AG09309 (cell line): ENCODE measurements at places on chromosomes 16 and 17.

DNA sequence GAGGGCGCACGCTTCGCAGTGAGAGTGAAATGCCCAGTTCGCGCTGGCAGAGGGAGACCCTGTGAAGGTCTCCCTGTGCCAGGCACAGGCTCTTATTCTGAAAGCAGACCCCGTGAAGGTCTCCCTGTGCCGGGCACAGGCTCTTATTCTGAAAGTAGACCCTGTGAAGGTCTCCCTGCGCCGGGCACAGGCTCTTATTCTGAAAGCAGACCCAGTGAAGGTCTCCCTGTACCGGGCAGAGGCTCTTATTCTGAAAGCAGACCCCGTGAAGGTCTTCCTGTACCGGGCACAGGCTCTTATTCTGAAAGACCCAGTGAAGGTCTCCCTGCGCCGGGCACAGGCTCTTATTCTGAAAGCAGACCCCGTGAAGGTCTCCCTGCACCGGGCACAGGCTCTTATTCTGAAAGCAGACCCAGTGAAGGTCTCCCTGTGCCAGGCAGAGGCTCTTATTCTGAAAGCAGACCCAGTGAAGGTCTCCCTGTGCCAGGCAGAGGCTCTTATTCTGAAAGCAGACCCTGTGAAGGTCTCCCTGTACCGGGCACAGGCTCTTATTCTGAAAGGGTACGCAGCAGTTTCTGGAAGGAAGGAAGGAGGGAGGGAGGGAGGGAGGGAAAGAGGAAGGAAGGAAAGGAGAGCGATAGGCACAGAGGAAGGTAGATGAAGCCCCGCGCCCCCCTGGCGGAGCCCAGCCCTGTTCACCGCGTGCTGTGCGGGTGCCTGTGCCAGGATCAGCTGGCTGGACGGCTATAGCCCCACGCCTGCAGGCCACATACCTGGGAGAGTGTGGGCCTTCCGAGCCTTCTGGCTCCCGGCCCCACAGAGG lies 55.3 kb downstream of the WDR45B start:
- no peak for DNase-seq

DNA sequence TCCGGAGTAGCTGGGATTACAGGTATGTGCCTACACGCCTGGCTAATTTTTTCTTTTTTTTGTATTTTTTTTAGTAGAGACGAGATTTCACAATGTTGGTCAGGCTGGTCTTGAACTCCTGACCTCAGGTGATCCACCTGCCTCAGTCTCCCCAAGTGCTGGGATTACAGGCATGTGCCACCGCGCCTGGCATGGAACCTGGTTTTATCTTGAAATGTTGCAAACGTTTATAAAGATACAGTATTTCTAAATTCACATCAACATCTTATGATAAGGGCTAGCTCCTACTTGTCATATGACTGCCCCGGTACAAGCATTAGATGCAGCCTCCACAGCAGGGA lies 1.5 kb upstream of the IST1 start:
- DNase-seq, result no peak

DNA sequence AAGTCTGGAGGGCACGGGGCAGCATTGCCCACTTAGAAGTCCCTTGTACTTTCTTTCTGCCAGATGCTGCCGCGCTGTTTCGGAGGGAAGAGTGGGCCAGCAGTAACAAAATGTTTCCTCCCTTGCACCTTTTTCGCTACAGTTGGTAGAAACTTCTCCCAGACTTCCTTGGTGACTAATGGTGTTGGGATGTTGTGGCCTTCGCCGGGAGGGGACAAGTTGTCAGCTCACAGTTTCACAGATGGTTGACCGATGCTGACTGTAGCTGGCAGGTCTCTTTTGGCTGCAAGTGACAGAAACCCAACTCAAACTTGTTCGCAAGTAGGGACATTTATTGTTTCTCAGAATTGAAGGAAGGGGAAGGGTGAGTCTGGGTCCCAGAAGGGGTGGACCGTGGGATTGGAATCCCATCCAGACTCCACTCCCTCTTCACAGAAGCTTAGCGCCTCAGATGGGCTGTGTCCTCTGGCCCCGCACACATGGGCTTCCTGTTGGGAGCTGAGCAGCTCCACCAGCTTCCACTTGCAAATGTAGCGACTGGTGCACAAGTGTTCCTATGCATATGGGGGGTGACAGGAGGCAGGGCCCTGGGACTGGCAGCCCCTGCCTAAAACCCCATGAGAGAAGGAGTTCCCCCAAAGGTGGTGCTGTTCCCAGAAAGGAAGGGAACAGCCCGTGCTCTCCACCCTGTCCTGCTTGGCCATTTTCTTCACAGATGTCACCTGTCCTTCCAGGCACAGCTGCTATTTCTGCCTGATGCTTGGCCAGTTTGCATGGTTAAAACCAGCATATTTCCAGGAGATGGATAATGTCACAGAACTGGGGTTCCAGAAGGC lies 30.9 kb upstream of the RPRML start:
- DNase-seq, result no peak

GRCh38 chr17:30414486-30414885 lies 35.8 kb downstream of the CPD start:
- no peak for DNase-seq

GRCh38 chr17:77281122-77281903 lies 140.5 kb downstream of the SEC14L1 start:
- no peak for DNase-seq

GRCh38 chr17:79036596-79036995 lies 12.6 kb downstream of the C1QTNF1 start:
- peak; percentile 94 for DNase-seq

GRCh38 chr16:88693420-88694177 lies 7.3 kb upstream of the SNAI3 start:
- no peak for DNase-seq

DNA sequence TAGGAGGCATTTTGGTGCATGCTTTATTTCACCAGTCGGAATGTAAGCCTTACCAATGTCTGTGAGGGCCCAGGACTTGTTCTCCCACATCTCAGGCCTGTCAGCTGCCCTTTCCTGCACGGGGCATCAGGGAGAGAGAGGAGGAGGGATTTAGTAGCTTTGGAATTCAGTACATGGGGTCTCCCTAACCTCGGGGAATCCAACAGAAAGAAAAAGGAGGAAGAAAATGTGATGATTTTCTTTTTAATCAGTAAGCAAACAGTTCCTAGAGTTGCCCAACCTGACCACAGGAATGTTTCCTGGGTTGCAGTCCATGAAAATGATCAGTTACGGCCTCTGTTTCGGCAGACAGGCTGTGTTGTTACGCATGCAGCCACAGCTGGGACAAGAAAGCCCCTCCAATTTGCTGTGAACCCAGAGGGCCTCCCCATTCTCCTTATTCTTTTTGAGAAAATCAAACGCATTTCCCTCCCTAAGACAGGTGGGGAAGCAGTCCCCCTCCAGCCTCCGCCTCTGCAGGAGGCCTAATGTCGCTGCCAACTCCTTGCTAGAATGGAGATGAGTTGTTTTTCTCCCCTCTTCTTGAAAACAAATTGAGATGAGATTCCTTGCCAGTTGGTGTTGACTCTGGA lies 53.1 kb upstream of the TANGO6 start:
- DNase-seq, result peak; percentile 76

DNA sequence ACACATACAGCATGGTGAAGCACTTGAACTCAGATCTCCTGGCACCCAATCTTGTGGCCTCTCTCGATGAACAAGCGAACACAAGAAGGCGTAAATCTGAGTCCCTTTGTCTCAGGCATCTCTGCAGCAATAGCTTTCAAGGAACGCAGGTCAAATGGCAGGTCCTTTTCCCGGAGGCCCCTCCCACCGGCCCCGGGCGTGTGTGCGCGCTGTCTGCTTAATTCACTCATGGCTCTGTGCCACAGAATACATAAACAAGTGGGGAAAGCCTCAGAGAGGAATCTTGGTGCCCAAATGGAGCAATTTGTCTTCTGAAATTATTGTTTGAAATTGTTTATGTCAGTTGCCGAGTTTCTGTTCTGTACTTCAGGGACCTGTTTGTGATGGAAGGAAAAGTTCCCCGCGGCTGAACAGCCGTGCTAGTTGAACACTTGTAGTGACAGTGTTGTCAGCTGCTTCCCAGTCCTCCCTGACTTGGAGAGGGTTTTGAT lies 14.8 kb downstream of the MYOCD start:
- DNase-seq, result no peak

DNA sequence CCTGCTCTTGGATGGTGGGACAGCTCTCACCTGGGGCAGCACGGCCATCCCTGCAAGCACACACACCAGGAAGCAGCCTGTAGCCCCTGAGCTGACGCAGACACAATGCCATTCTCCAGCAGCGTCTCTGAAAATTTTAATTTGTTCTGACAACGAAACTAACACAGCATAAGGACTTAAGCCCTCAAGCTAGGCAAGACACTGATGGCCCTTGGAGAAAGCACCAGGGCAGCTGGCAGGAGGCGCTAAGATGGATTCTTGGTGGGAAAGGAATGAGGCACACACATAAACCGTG lies 2.7 kb upstream of the LIMD2 start:
- DNase-seq, result no peak

GRCh38 chr17:50627782-50628601 lies 6.7 kb upstream of the ABCC3 start:
- no peak for DNase-seq

- no peak for DNase-seq
These were observed 83.8 kb downstream of the CDH11 start for GRCh38 chr16:65038100-65038499.

- DNase-seq, result no peak
These were observed 121.6 kb downstream of the ANKRD11 start for GRCh38 chr16:89368604-89369249.

- DNase-seq, result no peak
These were observed 86.7 kb downstream of the USP31 start for GRCh38 chr16:23062524-23062923.

DNA sequence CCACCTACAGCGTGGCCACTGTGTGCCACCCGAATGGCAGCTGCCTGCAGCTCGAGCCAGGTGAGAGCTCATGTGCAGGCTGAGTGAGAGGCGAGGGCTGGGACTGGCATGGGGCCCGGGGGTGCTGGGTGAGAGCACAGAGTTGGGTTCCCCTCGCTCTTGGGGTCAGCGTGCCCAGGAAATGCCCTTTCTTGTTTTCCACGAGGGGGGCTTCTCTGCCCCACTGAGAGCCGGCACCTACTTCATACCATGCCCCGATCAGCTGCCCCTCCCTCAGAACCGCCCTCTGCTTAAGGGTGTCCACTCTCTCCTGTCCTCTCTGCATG lies 10.1 kb downstream of the ACE start:
- DNase-seq, result no peak

GRCh38 chr16:85768199-85768598 lies 17.3 kb upstream of the C16orf74 start:
- DNase-seq, result no peak

DNA sequence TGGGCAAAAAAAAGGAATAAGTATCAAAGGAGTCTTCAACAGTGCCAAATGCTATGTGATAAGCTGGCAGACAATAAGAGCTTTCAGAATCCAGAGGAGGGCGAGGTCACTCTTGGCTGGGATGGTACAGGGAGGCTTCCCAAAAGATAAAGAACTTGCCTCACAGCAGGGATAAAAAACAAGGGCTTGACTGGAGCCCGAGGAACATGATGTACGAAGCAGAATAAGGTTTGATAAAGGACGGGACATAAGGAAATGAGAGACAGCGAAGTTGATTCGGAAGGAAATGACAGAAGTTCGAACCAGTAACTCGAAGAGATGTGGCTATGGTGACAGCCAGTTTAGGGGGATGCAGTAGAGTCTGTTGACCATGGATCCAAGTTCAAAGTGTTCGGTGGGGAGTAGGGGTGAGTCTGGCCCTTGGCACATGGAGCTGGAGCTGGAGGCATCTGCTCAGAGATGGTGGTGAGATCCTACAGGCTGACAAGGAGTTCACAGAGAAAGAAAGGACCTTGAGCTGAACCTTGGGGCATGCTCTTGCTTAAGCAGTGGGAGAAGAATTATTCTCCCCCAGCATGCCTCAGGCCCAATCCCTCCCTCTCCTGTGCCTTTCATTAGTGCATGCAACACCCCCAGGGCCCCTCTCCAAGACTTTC lies 137.6 kb upstream of the RCVRN start:
- no peak for DNase-seq

GRCh38 chr17:18028952-18029540 lies 9.9 kb downstream of the ATPAF2 start:
- no peak for DNase-seq

- no peak for DNase-seq
These were observed 236.7 kb upstream of the CIBAR2 start for GRCh38 chr16:85348911-85349334.

- DNase-seq, result no peak
These were observed 46.4 kb downstream of the NUP88 start for GRCh38 chr17:5373112-5373511.

- DNase-seq, result no peak
These were observed 43.8 kb upstream of the CDH13 start for GRCh38 chr16:82582975-82583374.

GRCh38 chr17:10316801-10317542 lies 55.8 kb downstream of the MYH13 start:
- no peak for DNase-seq

DNA sequence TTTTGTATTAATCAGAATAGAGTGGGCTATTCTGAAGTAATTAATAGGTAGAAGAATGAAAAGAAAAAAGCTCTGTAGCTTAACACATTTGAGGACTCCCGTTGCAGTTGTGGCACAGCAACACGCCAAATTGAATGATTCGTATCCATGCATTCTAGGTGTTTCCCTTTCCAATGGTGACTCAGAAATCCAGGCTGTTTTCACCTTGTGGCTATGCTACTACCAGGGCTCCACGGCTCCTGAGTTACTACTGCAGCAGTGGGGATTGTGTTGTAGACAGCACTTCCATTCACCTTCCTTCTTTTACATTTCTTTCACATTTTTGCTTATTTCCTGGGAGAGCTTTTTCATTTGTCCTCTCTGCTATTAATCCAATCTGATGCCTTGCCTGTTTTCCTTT lies 1616.4 kb downstream of the CDH8 start:
- no peak for DNase-seq

- DNase-seq, result no peak
These were observed 4.4 kb downstream of the MVP start for GRCh38 chr16:29824589-29825144.

- no peak for DNase-seq
These were observed 113.5 kb downstream of the CMIP start for GRCh38 chr16:81558077-81558443.

DNA sequence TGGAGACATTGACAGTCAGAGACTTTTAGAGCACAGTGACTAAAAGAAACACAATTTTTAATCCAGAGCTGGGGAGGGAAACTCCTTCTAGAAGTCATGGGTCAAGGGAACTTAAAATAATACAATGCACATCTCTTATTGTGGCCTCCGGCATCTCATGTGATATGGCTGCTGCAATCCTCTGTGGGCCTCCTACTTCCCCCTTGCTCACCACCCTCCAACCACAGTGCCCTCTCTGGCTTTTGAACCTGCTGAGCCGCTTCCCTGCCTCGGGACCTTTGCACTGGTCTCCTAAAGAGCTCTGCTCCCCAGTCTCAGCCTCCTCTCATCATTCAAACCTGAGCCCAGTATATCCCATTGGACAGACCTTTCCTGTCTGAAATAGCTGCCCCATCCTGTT lies 47.6 kb downstream of the HS3ST2 start:
- DNase-seq, result no peak
